ENCODE measurements at places on chromosomes 7 and 10.

GRCh38 chr7:13850185-13850752, 139.2 kb downstream of the ETV1 start:
- DNase-seq, result peak; percentile 99

DNA sequence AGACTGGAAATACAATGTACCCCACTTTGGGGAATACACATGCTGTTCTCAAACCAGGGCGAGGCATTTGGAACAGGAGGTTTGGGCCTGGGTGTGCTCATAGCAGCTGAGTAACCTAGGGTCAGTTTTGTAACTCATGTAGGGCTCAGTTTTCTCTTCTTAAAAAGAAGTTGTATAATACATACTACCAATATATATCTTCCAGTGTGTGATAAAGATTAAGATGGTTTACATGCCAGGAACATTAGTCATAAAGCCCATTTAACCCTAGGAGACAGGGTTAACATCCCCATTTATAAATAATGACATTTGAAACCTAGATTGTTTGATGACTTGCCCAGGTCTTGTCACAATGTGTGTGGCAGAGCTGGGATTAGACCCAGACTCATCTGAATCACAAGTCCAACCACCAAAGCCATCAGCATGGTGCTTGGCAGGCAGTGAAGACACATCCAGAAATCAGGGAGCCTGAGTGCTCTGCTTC, 6.0 kb downstream of the AKR1B10 start:
- DNase-seq, result no peak

- no peak for DNase-seq
These were observed 183.7 kb downstream of the NEBL start for GRCh38 chr10:20713420-20713819.

GRCh38 chr7:27116962-27117886, 13.3 kb downstream of the HOXA4 start:
- peak; percentile 9 for DNase-seq

DNA sequence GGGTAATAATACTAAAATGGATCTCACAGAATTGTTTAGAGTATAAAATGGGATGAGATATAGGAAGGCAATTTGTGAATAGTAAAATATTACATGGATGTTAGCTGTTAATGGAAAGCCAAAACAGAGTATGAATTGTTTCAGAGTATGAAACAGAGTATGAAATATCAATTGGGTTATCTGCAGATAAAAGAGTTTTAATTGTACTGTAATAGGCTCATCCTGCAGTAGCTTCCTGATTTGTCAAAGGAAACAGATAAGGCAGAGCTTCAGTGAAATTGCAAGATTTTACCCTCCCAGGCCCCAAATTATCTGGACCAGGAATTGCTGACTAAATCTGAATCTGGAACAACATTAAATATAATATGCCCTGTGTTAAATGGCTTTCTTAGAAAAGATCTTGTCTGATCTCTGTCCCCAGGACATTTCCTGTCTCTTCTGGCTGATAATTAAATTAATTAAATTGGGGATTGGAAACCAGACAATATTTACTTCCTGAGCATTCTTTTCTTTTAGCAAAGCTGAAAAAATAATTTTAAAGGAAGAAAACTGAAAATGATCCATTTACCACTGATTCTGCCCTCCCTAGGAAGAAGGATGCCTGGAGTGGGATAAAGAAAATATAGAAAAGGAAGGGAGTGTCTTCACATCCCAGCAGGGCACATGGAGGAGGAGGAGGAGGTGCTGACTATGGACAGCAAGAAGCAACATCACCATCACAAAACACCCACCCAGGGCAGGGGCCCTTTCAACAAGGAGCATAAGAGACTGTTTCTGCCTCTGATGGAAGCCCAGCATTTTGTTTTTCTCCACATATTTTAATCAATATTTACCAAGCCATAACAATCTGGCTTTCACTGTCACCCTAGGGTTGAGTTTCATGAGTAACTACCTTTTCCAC, 18.5 kb downstream of the PTN start:
- no peak for DNase-seq

DNA sequence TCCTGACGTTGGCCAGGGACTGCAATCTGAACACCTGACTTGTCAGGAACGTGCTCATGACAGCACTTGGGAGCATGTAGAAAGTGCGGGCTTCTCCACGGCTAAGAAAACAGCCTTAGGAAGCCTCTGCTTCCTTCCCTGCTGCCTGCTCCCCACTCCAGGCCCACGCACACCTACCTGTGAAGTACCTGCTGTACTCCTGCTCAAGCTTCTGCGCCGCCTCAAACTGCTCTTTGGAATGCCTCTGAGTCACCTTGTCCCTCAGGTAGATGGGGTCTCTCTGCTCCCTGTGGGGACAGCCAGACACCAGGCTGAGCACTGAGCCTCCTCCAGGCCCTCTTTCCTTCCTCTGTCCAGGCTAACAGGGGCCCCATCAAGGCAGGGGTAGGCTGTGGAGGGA, 132.7 kb downstream of the DLG5 start:
- no peak for DNase-seq

DNA sequence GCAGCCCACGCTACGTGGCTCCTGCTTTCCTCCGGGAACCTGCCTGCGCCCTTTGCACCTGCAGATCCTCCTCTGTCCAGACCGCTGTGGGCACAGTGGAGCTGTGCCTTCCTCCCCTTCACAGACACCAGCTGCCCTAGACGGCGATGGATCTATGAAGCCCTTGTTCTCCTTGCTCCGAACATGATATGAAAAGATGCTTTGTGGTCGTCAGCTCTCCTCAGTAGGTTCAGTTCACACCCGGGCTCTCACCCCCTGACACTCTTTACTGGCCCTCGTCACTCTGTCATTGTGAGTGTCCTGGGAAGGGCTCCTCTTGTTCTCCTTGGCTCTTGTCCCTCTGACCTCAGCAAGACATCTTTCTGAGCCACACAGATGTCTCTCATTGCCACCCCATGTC, 4.2 kb downstream of the ZNF488 start:
- no peak for DNase-seq

- DNase-seq, result no peak
These were observed 7.5 kb upstream of the INTS1 start for GRCh38 chr7:1511444-1512422.

DNA sequence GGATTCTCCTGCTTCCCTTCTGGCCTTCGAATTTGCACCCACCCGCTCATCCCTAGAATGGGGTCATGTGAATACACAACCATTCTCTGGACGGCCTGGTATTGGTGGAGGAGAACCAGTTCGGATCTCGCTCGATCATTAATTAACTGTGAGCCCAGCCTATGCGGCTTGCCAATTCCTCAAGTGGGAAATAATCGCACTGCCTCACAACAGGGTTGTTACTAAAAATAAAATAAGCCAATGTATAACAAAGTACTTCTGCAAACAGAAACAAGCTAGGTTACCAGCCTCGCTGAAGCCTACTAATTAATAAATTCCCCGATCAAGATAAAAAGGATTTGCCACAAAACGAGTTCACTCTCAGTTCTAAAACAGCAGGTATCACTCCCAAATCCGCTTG, 16.2 kb downstream of the CTBP2 start:
- DNase-seq, result no peak

DNA sequence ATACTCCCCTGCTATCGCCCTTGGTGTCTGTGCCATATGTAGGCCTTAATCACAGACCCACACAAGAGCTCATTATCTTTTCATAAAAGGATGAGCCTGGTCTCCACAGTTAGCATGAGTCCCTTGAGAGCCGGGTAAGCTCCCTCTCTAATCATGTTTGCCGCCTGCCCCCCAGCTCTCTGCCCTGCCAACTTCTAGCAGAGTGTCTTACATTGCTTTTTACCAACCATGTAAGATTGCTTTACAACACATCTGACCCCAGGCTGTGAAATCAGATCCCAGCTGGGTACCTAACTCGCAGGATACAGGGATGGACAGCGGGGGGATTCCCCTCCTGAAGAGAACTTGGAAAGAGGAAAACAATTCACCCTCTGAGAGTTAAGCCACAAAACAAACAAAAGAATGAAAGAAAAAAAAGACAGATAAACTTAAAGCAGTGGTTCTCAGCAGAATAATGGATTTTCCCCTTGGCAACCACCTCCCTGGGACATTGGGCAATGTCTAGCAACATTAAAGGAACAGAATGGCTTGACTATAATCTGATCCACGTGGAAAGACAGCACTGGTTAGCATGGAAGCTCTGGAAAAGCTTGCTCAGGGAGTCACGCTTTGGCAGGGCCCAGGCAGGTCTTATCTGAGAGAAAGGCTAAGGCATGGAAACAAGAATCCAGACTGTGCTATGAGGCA, 39.4 kb upstream of the ATOH7 start:
- peak; percentile 23 for DNase-seq

- no peak for DNase-seq
These were observed 40.4 kb downstream of the RASGEF1A start for GRCh38 chr10:43226441-43226840.

- no peak for DNase-seq
These were observed 253.9 kb downstream of the PPP1R3A start for GRCh38 chr7:113664867-113665266.

DNA sequence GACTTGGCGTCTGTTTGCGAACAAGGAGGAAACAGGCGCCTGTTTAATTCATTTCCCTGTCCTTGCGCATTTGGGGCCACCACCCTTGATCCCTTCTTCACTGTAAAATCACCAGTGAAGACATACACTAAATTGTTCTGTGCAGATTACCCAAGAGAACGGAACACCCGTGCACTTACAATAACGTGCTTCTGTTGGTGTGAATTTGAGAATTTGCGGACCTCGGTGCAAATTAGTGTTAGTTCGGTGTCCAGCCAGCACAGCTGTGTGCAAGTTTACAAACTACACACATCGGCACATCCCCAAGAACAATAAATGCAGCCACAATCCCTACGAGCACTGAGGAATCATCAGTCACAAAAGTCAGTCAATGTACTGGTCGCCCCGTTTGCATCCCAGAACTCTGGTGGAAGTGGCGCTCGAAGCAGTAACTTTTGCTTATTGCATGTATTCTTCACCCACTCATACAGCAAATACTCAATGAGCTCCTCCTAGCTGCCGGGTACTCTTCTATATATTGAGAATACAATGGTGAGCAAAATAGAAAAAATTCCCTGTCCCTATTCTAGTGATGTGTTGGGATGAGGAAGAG, 786 bp upstream of the CNOT4 start:
- DNase-seq, result no peak

- DNase-seq, result no peak
These were observed 180.0 kb upstream of the GHITM start for GRCh38 chr10:83959328-83959727.

DNA sequence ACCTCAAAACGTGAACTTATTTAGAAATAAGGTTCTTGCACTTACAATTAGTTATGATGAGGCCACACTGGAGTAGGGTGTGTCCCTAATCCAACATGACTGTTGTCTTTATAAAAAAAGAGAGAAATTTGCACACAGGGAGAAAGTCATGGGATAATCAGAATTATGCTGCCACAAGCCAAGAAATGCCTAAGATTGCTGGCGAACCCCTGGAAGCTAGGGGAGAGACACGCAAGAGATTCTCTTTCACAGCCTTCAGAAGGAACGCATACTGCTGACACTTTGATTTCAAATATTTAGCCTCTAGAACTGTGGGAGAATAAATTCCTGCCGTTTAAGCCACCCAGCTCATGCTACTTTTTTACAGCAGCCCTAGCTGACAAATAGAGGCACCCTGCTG, 138.3 kb downstream of the CCDC71L start:
- DNase-seq, result no peak

- no peak for DNase-seq
These were observed 21.0 kb downstream of the UCMA start for GRCh38 chr10:13213163-13213562.

DNA sequence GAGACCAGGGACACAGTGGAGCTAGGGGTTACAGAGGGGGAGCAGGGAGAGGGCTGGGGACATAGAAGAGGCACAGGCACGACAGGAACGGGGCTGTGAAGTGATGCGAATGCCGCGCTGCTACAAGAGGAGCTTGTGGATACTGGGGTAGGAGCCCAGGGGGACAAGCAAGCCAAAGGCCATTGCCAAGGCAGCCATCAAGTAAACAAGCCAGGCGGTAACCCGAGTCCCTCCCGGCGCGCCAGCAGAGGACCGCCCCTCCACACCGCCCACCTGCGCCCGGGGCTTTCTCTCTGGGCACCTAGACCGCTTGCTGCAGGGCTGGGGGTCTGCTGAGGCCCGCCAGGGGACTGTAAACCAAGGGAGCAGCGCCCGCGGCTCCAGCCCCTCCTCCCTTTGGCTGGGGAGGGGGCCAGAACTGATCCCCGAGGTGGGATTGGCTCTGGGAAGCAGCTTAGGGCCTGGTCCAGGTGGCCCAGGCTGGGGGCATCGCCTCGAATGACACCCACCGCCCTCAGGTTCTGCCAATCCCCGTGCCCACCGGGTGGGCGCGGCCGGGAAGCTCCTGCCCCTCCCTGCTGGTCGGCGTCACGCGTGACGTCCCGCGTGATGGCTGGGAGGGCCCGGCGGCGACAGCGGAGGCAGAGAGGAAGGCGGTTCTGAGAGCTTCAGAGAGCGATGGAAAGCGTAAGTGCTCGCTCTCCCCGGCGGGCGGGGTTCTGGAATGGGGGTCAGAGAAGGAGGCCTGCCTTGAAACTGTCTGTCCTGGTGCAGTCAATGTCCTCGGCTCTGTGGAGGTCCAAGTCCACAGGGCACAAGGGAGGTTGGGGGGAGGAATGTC, 982 bp downstream of the SFXN3 start:
- DNase-seq, result peak; percentile 46

GRCh38 chr7:50221028-50221427, 83.5 kb upstream of the IKZF1 start:
- DNase-seq, result no peak

GRCh38 chr7:142332421-142332820, 74.6 kb upstream of the PRSS58 start:
- DNase-seq, result no peak

DNA sequence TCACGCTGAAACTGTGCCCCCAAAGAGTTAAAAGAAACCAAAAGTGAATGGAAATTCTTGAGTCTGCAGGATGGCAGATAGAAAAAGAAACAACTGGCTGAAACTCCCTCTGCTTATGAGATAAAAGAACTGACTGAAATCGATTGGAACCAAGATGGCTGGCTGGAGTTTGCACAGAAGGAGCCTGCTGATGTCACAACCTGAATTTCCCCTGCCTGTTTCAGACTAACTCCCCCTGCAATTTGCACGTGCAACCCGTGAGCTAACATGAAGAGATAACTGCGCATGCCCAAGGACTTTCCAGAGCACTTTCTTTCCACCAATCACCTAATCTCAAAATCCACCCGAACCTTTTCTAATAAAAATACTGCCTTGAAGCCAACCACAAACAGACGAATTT, 435.5 kb downstream of the CALN1 start:
- no peak for DNase-seq

GRCh38 chr7:1049006-1049741, 4.8 kb downstream of the GPR146 start:
- DNase-seq, result no peak

GRCh38 chr10:77768039-77768438, 130.4 kb upstream of the KCNMA1 start:
- DNase-seq, result no peak
